Urothelium cell line (cell line): ENCODE measurements at places on chromosomes 13 and 19.

GRCh38 chr13:104740641-104741222, 1674.5 kb upstream of the SLC10A2 start:
- no peak for DNase-seq

- DNase-seq = peak; percentile 77
Observed at GRCh38 chr19:29263305-29264135, 50.6 kb upstream of the UQCRFS1 start.

- DNase-seq = no peak
Observed at GRCh38 chr13:111114362-111115060, 599 bp upstream of the ARHGEF7 start.

GRCh38 chr13:20416223-20416745, 109.4 kb downstream of the CRYL1 start:
- no peak for DNase-seq

- no peak for DNase-seq
Observed at GRCh38 chr19:53130506-53130905, 2.2 kb downstream of the ZNF415 start.

DNA sequence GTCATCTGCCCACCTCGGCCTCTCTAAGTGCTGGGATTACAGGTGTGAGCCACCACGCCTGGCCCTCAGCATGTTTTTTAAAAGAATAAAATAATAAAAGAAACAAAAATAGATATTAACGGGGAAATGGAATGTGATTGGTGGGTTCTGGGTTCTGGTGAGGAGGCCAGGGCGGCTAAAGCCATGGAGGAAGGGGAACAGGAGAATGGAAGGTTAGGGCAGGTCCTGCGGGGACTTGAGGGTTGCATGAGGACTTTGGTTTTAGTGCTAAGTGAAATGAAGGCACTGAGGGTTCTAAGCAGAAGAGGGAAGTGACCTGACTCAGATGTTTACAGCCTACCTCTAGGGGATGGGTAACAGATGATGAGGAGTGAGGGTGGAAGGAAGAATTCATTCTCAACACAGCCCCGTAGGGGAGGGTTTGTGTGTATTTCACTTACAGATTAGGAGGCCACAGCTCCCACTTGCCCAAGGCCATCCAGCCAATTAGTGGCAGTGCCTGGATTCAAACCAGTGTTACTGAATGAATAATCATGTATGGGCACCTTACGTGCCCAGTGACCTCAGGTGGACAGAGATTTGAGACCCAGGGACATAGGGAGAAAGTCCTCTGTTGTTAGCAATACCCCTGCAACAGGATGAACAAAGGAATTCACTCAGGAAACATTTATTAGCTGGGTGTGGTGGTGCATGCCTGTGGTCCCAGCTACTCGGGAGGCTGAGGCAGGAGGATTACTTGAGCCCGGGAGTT, 6.7 kb upstream of the MRPL4 start:
- DNase-seq = no peak

GRCh38 chr13:97119943-97120342, 102.2 kb upstream of the MBNL2 start:
- no peak for DNase-seq

GRCh38 chr13:94232956-94233355, 246.5 kb downstream of the DCT start:
- no peak for DNase-seq

GRCh38 chr13:42551611-42552010, 22.3 kb upstream of the TNFSF11 start:
- DNase-seq = no peak

- DNase-seq = no peak
Observed at GRCh38 chr19:35592226-35592625, 6.3 kb downstream of the PMIS2 start.

GRCh38 chr13:105847527-105848291, 687.8 kb downstream of the EFNB2 start:
- DNase-seq = no peak

DNA sequence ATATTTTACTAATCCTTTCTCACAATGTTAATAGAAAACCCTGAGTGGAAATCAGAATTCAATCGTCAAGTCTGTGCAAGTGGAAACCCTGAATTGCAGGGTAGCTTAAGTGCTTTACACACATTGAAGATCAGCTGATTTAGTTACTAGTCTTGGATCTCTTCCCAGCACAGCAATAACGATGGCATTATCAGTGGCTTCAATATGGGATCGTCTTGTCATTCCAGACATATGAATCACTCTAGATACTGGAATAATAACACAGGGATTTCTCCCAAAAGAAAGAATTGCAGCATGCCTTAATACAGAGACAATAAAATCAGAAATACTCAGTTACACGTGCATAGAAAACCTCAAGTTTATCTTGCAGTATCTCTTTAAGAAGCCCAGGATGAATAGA, 12.6 kb upstream of the METTL21C start:
- DNase-seq = peak; percentile 48

DNA sequence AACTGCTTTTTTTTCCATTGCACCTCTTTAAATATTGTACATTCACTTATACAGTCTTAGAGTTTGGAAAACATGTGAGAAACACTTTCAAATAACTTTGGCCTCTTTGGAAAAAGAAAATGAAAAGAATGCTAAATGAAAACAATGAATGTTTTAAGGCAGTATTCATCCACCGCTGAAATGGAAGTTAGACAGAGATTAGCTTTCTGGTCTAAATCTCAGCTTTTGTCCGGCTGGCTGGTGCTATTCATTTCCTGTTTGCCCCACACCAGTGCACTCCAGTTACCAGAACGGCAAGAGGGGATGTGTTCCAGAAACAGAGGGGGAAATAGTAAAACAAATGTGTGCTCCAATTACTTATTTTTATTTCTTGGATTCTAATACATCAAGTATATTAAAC, 1201.3 kb downstream of the EFNB2 start:
- DNase-seq = no peak

DNA sequence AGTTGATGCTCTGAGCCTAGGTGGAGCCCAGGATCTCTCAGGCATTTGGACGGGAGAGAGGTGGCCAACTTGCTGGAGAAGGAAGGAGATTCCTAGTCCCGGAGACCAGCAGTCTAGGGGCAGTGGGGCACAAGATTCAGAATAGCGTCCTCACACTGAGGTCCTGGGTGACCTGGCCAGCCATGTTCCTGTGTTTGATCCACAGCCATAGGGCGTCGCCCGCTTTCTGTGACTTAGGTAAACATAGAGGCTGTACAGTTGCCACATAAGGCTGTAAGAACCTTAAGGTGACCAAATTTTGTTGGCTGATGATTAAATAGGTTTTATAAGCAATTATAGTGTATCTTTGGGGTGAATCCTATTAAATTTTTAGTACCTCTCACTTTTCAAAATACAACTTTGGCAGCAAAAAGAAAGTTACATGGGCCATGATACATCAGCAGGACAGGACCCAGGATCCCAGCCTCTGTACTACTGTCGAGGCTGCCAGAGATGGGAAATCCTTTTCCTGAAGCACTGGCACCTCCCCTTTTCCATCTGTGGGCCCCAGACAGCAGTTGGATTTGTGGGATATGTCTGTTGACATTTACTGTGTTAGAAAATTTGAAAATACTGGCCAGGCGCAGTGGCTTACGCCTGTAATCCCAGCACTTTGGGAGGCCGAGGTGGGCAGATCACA, 37.5 kb downstream of the TSSK6 start:
- DNase-seq = no peak

DNA sequence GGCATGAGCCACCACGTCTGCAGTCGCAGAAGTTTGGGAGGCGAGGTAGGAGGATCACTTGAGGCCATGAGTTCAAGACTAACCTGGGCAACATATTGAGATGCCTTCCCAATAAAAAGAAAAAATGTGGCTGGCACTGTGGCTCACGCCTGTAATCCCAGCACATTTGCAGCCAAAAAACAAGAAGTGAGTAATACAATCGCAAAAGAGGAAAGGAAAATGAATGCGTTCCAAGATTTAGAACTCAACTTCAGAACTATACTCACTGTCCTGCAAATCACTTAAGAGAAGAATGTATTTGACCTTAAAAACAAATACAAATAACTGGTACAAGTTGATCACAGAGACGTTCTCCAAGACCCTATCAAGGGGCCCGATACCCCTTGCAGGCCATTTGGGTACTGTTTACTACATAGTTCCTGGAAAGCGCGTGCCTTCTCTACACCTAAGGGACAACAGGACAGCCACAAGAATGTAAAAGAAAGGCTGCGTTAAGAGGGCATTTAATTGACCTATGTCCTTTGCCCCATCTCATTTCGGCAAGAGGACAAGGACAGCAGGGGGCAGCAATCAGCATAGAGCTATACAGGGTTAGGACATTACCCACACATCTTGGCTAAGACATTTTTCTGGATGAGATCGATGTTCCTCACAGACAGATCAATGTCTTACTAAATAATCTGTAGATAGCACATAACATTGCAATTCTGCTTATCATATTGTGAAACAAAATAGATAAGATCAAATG, 41.3 kb downstream of the FLT3 start:
- peak; percentile 12 for DNase-seq

- DNase-seq = no peak
Observed at GRCh38 chr13:91304741-91305140, 42.7 kb upstream of the MIR17HG start.

GRCh38 chr13:19817106-19817505, 34.4 kb upstream of the PSPC1 start:
- no peak for DNase-seq

GRCh38 chr13:99196466-99197116, 4.1 kb upstream of the UBAC2 start:
- no peak for DNase-seq

- DNase-seq = no peak
Observed at GRCh38 chr19:16051254-16052025, 24.9 kb upstream of the TPM4 start.

GRCh38 chr13:109593230-109593629, 193.2 kb downstream of the IRS2 start:
- no peak for DNase-seq

- DNase-seq = no peak
Observed at GRCh38 chr19:12983091-12983490, 12.2 kb upstream of the NFIX start.

DNA sequence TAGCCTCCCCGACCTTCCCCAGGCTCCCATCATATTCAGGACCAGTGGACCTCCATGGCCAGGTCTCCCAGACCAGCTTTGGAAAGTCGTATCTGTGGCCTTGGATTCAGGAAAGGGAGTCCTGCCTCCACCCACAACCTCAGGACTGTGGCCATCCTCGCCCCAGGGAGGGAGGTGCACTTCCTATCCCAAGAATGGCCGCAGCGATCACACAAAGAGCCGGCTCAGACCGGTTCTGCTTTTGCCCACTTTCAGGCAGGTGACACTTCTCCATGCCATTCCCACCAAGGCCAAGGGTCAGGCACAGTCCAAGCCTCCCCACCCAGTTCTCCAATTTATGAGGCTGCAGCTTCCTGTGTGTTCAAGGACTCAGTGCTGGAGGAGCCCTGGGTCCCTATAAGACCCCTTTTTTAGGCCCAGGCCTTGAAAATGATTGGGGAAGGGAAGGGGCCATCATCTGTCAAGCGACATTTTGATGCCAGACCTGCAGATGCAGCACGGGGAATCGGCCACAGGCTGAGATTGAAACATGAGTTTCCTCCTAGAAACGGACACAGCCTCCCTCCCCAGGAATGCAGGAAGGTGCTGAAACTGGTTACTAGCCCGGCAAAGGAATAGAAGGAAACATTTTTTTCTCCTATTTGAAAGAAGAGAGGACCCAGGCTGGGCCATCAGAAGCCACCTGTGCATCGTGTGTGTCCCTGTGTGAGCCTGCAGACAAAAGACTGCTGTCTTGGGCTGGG, 65.6 kb upstream of the USE1 start:
- DNase-seq = no peak

- DNase-seq = no peak
Observed at GRCh38 chr13:110394371-110394841, 87.3 kb downstream of the COL4A2 start.

DNA sequence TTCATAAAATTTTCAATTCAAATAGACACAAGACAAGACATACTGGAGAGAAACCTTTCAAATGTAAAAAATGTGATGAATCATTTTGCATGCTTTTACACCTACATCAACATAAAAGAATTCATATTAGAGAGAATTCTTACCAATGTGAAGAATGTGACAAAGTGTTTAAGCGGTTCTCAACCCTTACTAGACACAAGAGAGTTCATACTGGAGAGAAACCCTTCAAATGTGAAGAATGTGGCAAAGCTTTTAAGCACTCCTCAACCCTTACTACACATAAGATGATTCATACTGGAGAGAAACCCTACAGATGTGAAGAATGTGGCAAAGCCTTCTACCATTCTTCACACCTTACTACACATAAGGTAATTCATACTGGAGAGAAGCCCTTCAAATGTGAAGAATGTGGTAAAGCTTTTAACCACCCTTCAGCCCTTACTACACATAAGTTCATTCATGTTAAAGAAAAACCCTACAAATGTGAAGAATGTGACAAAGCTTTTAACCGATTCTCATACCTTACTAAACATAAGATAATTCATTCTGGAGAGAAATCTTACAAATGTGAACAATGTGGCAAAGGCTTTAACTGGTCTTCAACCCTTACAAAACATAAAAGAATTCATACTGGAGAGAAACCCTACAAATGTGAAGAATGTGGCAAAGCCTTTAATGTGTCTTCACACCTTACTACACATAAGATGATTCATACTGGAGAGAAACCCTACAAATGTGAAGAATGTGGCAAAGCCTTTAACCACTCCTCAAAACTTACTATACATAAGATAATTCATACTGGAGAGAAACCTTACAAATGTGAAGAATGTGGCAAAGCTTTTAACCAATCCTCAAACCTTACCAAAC, 24.6 kb upstream of the ZNF431 start:
- DNase-seq = no peak

DNA sequence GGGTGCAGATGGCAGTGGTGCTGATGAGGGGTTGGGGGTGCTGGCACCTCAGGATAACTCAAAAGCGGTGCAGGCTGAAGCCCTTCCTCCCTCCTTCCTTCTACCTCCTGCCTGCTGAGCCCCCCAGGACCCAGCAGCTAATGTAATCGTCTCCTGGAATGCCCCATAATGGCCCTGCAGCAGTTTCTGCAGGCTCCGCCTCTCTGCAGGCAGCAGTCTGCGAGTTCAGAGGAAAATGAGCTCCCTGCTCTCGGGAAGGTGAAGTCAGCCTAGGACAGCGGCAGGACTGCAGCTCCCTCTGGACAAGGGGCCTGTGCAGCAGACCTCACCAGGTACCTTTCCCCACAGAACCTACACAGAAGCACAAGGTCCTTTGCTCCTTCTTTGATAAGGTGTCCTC, 130.9 kb downstream of the ZDHHC20 start:
- no peak for DNase-seq

DNA sequence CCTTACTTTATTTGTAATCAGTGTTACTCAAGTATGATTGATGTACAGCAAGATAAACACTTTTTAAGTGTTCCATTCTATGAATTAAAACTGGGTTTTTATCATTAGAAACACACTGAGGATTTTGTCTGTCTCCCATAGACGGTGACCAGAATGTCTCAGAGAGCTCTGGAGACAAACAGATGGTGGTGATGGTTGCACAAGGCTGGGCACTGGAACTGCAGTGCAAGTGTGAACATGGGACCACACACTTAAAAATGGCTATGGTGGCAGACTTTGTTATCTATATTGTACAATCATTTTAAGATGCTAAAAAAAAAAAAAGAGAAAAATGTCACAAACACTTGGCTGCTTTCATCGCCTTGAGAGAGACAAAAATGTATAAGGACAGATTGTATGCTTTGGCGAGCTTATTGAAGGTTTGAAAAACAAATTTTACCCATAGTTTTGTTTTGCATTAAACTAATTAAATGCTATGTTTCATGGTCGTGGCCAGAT, 273.0 kb downstream of the SHISA2 start:
- DNase-seq = no peak

GRCh38 chr13:26762745-26763345, 2.3 kb upstream of the GPR12 start:
- no peak for DNase-seq
